ENCODE measurements at places on chromosomes 11 and 22.

GRCh38 chr11:7898666-7899283 lies 32.3 kb downstream of the OR10A6 start:
- DNase-seq = no peak

DNA sequence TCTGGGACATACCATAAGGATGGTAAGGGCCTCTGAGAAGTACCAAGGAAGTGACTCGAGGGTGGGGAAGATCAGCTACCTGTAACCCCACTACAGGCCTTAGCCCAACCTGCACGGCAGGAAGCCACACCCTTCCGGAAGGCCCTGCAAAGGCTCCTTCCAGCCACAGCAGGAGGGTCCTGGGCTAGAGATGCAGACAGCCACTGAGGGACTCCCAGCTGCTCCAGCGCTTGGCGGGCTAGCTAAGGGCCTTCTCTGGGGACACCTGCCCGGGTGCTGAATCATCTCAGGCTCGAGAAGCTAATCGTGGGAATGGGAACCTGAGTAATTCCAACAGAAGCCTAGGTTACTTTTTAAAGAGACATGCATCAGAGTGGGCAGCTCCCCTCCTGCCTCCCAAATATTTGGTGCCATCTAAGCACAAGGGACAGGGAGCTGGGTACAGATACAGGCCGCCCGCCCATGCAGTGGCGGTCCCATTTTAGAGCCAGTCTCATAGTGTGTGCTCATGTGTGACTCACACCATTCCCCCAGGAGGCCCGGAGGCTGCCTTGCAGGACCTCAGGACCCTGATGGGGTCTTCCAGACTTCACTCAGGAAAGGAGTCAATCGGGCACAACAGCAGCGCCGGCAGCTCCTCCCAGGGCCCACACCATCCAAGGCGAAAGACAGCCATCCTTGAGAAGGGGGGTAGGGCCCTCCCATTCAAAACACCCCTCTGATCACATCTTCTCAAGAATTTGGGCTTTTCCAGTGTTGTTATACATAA lies 8.0 kb downstream of the MYH9 start:
- DNase-seq = peak; percentile 67

- DNase-seq = peak; percentile 49
Measured at GRCh38 chr11:102347462-102348370, 702 bp downstream of the BIRC2 start.

DNA sequence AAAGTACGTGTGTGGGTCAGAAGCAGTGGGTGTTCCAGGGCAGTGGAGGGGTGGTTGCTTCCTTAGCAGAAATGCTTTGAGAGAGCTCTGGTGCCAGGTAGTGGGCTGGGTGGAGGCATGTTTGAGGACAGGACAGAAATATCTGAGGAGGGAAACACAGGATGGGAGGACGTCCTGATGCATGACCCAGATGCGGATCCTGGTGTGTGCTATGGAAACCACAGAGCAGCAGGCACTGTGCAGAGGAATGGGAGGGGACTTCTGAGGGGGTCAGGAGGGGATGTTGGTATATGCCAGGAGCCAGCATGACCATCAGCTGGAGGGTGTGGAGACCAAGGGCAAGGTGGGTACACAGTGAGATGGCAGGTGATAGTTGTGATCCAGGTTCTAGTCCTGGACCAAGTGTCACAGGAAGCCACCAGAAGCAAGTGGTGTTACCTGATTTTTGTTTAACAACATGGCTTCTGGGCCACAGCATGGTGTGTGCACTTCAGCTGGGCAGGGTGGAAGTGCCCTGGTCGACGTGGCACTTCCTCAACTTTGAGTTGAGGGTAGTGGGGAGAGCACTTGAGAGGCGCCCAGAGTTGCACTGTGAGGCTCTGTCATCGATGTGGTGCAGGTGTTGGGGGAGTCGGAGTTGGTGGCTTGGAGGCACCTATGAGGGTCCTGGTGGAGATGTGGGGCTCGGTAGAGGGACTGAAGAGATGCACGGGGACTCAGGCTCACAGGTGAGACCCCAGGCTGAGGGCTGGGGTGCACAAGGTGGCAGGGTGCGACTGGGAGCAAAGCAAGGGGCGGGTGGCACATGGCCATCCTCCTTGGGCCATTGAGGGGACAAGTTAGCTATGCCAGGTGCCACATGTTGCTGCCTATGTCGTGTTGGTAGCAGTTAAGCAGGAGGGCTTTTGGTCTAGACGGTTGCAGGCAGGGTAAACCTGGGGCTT lies 7.5 kb downstream of the DGCR8 start:
- DNase-seq = no peak

- DNase-seq = no peak
Measured at GRCh38 chr11:26960281-26960680, 33.6 kb upstream of the FIBIN start.

GRCh38 chr22:37163575-37164504 lies 14.1 kb upstream of the IL2RB start:
- DNase-seq = peak; percentile 97

GRCh38 chr22:39097098-39098020 lies at the start of gene APOBEC3H:
Gene APOBEC3H, plus strand, starts transcription at chr22:39097244. Its CDS starts 3,035 bp downstream, at chr22:39100279.
- peak; percentile 69 for DNase-seq

DNA sequence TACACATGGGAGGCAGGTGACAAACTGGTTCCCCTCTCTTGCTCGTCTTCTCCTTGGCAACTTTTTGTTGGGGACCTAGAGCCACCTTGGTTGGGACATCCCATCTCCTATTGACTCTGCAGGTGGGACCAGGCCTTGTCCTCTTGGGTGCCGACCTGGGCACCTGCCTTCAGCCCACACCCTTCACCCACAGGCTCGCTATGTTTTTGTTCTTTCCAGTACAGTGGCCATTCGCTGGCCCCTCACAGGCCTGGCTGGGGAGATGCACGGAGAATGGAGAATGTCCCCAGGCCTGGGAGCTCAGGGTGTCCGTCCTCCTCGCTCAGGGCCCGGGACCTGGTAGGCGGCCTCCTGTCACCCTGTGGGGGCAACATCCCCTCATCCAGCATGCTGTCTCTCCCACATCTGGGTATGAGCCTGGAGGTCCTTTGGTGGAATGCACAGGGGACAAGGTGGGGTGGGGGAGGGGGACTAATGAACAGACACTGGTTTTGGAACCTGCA lies 14.9 kb upstream of the OMP start:
- DNase-seq = no peak

- DNase-seq = no peak
Measured at GRCh38 chr11:46856605-46857343, 10.7 kb upstream of the CKAP5 start.

GRCh38 chr11:9210224-9210921 lies 54.8 kb downstream of the DENND5A start:
- peak; percentile 48 for DNase-seq

DNA sequence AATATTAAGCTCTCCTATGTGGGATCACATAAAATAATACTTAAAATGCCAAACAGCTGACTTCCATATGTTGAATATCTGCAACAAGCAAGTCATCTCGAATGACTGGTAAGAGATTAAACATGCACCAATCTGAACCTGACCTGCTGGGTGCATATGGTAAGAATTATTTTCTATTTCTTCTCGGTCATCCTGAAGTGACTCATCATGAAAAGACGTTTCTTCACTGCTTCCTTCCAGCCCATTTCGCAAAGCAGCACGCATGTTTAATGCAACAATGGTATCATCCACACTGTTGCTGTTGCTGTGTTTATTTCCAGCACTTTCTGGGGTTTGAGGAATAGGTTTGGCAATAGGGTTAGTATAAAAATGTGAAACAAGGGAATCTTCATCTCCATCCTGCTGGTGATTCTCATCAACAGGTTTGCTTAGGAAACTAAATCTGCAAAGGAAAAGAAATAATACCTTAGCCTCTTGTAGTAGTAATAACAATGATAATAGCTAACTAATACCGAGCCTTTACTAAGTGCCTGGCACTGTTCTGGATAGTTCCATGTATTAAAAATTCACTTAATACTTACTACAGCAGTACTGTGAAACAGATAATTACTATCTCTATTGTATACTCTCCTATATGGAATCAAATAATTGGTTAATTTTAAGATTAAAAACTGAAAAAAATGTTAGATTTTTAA lies 52.0 kb upstream of the CHRNA10 start:
- peak; percentile 26 for DNase-seq

- DNase-seq = no peak
Measured at GRCh38 chr11:73972620-73973449, 9.8 kb downstream of the UCP2 start.

DNA sequence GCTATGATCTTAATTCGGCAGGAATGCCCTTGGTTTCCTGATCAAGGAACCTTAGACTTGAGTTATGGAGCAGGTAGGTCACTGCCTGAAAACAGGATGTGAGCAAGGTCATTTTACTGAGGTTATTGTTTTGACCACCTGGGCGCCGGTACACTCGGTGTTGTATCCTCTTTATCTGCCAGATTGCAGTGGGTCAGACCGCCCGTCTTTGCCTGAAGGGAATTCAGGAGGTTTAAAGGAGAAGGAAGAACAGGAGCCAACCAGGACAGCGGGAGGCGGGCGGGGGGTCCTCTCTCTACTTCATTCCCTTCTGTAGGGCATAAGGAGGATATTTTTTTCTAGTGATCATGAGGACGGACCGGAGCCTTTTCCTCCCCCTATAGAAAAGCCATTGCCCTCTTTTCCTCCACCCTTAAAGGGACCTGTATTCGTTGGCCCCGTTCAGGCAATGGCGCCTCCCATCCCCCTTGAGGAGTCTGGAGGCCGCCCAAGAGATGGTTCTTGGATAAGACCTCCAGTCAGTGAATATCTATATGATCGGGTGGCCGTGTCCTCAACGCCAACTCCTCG lies 649 bp downstream of the MS4A15 start:
- DNase-seq = no peak

GRCh38 chr11:77102246-77103210 lies at the start of gene OMP:
Gene OMP, plus strand, starts transcription at chr11:77102840. Its CDS starts 0 bp downstream, at chr11:77102840.
- DNase-seq = no peak

DNA sequence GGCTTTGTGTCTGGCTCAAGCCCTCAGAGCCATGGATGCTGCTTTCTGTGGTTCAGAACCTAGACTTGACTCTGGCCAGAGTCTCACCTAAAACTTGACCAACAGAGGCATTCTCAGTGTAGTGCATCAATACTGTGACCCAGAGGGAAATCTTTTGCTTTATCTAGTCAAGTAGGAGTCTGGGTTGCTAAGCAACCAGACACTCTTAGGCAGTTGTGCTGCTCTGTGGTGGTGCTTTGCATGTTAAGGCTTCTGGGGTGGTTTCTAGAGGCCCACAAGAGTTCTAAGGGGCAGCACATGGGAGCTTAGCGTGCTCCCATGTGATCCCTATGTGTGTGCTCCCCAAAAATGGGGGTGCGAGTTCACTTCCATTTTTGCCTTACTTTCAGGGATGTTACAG lies 224.6 kb upstream of the PLET1 start:
- no peak for DNase-seq

Measured in activated CD4-positive, alpha-beta T cell treated with anti-CD3 and anti-CD28 coated beads, Interleukin-10, Interleukin-2, amounts not matched to agents 100 ng/mL and 50 ng/mL, durations not matched to agents 16 hours and 8 hours (primary cell).